DND-41 (cell line): ENCODE measurements at places on chromosomes 1 and 21.

DNA sequence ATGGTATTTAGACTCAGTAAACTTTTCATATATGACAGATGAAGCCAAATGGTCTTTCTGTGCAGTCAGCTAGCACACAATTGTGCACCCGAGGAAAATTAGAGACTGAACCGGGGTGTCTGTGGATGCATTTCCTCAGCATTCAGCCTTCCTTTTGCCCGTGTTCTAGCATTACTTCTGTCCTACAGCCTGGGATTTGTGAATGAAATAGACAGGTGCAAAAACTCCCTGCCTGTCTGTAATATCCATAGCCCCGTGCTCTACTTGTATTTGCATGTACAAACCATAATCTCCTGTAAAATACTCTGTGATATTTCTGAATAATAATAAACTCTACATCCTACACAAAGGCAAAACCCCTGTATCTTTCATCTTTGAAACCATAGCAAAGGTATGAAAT, 64.8 kb upstream of the LGALS8 start:
- no peak for DNase-seq

DNA sequence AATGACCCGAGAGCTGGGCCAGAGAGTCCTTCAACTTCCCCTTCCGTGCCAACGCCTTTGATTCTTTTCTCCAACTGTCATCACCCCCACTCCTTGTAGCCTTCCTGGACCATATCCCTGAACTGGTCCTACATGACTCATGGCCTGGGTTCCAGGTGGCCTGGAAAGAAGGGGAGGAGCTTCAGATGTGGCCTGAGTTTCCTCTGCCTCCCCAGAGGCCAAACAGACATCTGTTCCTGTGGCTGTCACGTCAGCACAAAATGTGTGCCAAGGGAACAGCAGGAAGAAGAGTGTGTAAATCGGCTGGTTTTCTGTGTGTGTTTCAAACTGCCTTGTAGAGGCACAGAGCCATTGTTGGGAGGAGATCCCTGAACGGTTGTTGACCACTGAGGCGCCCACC, 24.9 kb upstream of the KIRREL1 start:
- DNase-seq, result no peak

DNA sequence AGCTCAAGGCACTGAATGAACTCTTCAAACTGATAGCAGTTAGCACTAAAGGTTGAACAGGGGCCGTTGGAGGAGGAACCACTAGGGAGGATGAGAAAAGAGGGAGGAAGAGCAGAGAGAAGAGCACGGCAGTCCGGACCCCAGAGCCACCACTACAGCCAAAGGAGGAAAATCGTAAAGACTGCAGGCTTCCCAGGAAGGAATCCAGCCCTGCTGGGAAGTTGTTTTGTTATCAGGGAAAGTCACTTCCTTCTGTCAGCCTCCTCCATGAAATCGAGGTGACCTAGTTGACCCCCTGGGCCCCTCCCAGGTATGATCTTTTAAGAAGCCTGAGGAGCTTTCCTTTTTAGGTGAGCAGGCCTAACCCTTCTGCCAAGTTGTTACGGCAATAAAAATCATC, 88.2 kb downstream of the PBX1 start:
- no peak for DNase-seq

- DNase-seq, result no peak
Observed at GRCh38 chr21:29939104-29939923, 482 bp downstream of the GRIK1 start.
